ENCODE measurements at places on chromosomes 1 and 21. TPM values are rescaled to one million over a fixed set of nuclear protein-coding genes. Genes with fewer than 3 reads are reported as not detected.

- H3K27ac ChIP-seq, result no peak overlapping the region
- H3K27me3 ChIP-seq, result peaks cover 4% of the 10 kb centered on the region
- H3K4me3 ChIP-seq, result no peak overlapping the region
- peaks cover 6% of the 10 kb centered on the region for H3K4me1 ChIP-seq
Observed at GRCh38 chr1:206498685-206499084, 8.6 kb upstream of the RASSF5 start.

DNA sequence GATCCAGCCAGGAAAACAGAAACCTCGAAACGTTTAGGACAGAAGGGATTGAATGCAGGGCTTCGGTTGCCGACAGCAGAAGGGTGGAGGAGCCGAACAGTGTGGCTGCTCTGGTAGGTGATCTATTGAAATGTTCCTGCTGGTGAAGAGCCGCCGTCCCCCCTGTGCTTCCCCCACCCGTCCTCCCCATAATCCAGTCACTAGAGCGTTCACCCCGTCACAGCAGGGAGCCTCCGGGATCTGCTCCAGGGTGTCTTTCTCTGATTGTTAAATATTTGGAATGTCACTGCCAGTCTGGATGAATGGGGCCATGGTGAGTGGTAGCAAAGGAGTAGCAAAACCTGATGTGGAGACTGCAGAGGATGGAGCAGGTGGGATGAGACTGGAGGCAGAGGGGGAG is 255.1 kb upstream of the CSF3R start:
- no peak overlapping the region for H3K4me3 ChIP-seq
- H3K27ac ChIP-seq, result no peak overlapping the region
- H3K36me3 ChIP-seq, result no peaks in the 10 kb centered on the region
- no peaks in the 10 kb centered on the region for H3K27me3 ChIP-seq
- no peak for DNase-seq

DNA sequence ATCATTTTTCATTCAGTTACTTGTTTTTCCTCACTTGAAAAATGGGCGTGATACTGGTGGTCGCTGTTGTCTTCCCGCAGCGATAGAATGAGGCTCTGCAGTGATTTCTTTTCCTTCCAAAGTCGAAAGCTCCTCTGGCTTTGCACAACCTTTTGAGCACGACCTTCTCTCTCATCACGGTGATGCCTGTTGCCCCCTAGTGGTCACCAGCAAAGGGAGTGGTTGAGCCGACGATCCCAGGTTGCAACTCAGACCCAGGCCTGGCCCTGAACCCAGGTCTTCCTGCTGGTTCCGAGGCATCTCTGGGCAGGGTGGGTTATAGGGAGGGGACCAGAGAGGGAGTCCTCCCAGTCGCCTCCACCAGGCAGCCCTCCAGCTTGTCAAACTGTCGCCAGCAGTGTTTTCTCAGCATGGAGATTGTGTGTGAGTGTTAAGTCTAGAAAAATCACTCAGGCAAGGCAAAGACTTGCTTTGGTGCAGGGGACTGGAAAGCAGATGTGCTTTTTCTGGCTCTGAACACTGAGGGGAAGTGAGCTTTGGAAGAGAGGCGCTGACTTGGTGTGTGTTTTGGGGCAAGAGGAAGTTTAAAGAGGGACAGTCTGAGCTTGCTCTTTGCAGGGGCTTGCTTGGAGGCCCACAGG is 285.3 kb downstream of the CAMTA1 start:
- peak overlapping the region; percentile 61 for H3K4me3 ChIP-seq
- peak; percentile 94 for DNase-seq
- H3K27me3 ChIP-seq, result no peaks in the 10 kb centered on the region
- H3K36me3 ChIP-seq, result no peaks in the 10 kb centered on the region
- no peak overlapping the region for H3K27ac ChIP-seq

DNA sequence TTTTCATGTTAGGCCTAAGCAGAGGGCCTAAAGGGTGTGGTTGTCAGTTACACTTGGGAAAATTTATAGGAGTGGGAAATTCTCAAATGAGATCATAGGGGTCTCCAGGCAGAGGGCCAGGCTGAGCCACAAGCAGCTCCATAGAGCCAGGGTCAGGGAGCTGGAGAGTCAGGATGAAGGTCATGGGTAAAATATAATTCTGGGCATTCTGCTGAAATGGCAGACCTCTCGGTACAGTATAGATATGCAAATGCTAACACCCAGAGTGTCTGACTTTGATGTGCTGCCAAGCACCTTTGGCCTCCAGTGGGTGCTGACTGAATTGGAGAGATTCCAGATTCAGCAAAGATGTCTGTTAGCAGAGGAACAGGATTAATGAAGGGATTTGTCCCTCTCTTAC is 40.1 kb downstream of the DNM3 start:
- no peak overlapping the region for H3K4me3 ChIP-seq
- DNase-seq, result no peak
- no peaks in the 10 kb centered on the region for H3K36me3 ChIP-seq

The MSH4 gene
- 0.24 TPM for total RNA-seq

GRCh38 chr1:182338806-182339370 is 52.7 kb downstream of the GLUL start:
- no peak overlapping the region for H3K4me3 ChIP-seq
- no peaks in the 10 kb centered on the region for H3K4me1 ChIP-seq
- H3K27ac ChIP-seq, result no peak overlapping the region
- no peaks in the 10 kb centered on the region for H3K36me3 ChIP-seq
- H3K27me3 ChIP-seq, result no peaks in the 10 kb centered on the region

DNA sequence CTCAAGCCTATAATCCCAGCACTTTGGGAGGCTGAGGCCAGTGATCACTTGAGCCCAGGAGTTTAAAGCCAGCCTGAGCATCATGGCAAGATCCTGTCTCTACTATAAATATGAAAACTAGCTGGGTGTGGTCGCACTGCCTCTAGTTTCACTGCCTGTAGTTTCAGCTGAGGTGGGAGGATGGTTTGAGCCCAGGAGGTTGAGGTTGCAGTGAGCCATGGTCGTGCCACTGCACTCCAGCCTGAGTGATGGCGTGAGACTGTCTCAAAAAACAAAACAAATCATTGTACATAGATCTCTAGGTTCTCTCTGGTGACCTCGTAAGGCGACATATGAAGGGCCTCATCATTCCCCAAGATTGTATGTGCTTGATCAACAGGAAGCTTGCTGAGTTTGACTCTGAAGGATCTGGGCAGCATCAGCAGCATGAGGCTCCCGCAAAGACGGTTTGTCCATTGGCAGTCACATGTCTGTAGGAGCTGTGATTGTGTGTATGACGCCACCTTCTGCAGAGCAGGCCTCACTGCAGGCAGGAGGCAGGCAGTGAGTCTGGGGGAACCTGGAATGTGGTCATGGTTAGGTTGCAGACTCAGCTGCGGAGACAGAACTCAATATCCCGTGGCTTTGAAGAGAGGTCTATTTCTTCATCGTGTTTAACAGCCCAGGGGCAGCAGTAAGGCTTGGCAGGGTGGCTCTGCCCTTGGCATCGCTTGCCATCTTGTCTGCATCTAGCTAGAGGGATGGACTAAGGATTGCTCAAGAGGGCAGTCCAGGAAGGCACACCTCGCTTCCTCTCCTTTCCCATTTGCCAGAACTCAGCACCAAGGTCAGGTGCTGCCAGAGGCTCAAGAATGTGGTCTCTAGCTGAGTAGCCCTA is 14.0 kb downstream of the ATP5PO start:
- no peaks in the 10 kb centered on the region for H3K27me3 ChIP-seq
- H3K27ac ChIP-seq, result 0 out of 2 replicates have a peak overlapping the region, but pooled peaks have one; percentile 58
- H3K4me3 ChIP-seq, result no peak overlapping the region

DNA sequence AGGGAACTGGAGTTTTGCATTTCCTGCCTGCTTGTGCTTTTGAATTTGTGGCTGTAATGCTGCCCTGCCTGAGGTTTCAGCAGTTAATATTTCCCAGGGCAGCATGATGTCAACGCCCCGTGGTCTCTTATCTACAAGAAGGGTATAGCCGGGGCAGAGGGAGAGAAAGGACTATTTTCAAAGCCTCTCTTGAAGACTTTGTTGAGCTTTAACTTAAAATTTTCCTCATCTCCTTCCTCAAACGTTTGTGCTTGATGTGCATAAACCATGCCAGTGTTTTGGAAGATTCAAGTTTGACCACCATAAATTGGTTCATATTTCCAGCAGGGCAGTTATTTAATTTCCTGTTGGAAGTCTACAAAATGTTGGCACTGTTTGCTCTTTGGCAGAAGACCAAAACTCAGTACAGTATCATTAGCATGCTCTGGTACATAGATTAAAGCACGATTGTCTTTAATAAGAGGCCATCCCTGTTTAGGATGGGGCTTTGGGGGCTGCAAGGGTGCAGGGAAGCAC is 43.4 kb downstream of the ROR1 start:
- peak overlapping the region; percentile 65 for H3K27ac ChIP-seq
- no peak for DNase-seq
- no peak overlapping the region for H3K4me3 ChIP-seq
- no peaks in the 10 kb centered on the region for H3K36me3 ChIP-seq

The OBSCN gene
- 21.5 TPM for total RNA-seq

The GJA9 gene
- total RNA-seq, result not detected

DNA sequence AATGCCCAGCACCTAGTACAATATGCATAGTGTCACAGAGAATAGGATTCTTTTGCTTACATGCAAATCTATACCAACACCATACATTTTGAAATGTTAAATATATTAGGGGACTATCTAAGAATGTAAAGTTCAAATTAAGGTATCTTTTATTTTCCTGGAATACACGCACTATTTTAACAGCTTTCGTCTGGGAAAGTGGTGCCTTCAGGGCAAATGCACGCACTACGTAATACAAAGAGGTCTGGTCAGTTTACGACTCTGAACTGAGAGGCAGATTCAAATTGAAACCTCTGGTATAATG is 931 bp downstream of the FUBP1 start:
- DNase-seq, result no peak
- H3K36me3 ChIP-seq, result no peaks in the 10 kb centered on the region
- H3K27ac ChIP-seq, result no peak overlapping the region
- H3K4me3 ChIP-seq, result peak overlapping the region; percentile 81

- no peak overlapping the region for H3K27ac ChIP-seq
- no peak for DNase-seq
- H3K36me3 ChIP-seq, result no peaks in the 10 kb centered on the region
- no peaks in the 10 kb centered on the region for H3K27me3 ChIP-seq
Observed at GRCh38 chr1:45089711-45090110, 77.7 kb downstream of the UROD start.

DNA sequence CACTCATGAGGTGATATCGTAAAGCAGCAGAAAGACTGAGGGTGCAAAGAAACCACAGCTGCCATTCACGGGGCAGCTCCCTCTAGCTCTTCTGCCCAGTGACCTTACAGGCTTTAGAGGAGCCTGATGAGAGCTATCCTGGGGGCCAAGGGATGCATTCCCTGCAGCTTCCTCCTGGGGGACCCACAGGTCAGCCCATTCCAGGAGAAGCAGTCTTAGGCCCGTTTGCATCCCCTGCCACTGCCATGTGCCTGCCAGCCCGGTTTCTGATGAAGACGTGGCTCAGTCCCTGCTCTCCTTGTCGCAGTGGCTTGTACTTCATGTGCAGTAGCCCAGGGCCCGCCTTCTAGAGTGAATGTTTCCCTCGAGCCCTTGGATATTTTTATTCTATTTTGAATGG is 22.8 kb downstream of the ATP5PO start:
- H3K4me3 ChIP-seq, result no peak overlapping the region
- no peaks in the 10 kb centered on the region for H3K36me3 ChIP-seq
- H3K27me3 ChIP-seq, result no peaks in the 10 kb centered on the region
- H3K4me1 ChIP-seq, result peaks cover 11% of the 10 kb centered on the region
- no peak overlapping the region for H3K27ac ChIP-seq
- peak; percentile 93 for DNase-seq

DNA sequence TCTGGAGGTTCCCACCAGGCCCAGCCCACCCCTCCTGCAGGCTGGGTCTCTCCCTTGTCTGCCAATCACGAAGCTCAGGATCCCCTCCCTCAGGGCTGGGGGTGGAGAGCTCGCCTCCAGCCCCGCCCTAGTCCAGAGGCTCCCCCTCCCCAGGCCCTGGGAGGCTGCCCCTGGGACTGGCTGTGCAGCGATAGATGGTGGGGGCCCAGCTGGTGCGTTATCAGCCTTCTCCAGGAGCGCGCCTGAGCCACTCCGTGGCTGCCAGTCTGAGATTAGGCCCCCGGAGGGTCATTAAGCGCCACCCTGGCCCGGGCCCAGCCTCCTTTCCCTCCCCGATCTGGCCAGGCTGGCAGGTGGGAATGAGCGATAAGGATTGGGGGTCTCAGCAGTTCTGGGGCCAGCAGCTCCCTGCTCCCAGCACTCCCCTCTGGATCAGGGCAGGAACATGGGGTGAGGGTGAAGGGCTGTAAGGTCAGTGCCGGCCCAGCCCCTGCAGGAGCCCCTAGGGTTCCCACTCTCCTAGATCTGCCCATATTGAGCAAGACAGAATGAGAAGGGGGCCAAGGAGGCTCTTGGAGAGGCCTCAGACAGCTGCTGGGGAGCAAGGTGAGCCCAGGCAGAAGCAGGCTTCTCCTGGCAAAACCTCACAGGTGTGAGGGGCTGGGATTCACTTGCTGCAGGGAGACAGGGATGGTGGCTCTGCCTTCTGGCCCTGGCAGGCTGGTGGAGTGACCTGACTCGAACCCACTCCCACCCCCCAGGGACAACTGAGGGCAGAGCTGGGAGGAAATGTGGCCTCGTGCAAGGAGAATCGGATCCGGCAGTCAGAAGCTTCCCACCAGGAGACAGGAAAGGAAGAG is 8.5 kb downstream of the PDZK1IP1 start:
- no peak overlapping the region for H3K4me3 ChIP-seq
- no peaks in the 10 kb centered on the region for H3K36me3 ChIP-seq
- peak; percentile 34 for DNase-seq
- peaks cover 15% of the 10 kb centered on the region for H3K27me3 ChIP-seq
- peaks cover 8% of the 10 kb centered on the region for H3K4me1 ChIP-seq

DNA sequence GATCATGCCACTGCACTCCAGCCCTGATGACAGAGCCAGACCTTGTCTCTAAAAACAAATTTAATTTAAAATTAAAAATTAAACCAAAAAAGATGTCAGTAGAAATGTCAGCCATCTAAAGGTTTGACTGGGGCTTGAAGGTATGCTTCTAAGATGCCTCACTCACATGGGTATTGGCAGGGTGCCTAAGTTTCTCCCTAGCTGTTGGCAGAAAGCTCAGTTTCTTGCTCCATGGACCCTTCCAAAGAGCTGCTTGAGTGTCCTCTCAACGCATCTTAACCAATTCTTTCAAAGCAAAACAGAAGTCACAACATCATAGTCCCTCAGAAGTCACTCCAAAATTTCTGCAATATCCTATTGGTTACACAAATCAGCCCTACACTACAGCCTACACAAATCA is 231.0 kb upstream of the ADGRL2 start:
- H3K27me3 ChIP-seq, result no peaks in the 10 kb centered on the region
- H3K4me3 ChIP-seq, result no peak overlapping the region
- H3K36me3 ChIP-seq, result no peaks in the 10 kb centered on the region

- no peak overlapping the region for H3K27ac ChIP-seq
- H3K4me1 ChIP-seq, result no peaks in the 10 kb centered on the region
- H3K27me3 ChIP-seq, result no peaks in the 10 kb centered on the region
- no peak for DNase-seq
Observed at GRCh38 chr1:109627692-109628399, 8.2 kb downstream of the AMPD2 start.

The CHIA gene
- total RNA-seq, result not detected

The C8B gene
- not detected for total RNA-seq

DNA sequence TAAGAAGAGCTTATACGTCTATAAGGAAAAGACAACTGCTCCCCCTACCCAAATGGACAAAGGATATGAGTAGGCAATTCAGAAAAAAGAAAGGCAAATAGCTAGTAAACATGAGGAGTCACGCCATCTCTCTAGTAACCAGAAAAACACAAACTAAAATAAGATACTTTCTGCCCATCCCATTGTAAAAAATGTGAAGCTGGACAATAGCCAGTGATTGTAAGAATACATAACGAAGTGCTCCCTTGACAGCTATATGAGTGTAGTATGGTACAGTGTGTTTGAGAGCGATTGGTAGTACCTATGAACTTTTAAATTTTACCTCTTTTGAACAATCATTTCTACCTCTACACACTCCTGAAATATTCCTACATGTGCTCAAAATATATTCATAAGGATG is 7.5 kb upstream of the GJA8 start:
- no peaks in the 10 kb centered on the region for H3K36me3 ChIP-seq
- no peak for DNase-seq
- no peaks in the 10 kb centered on the region for H3K4me1 ChIP-seq
- no peak overlapping the region for H3K27ac ChIP-seq
- no peaks in the 10 kb centered on the region for H3K27me3 ChIP-seq
- no peak overlapping the region for H3K4me3 ChIP-seq

Measured in GM23338 (cell line).